ENCODE measurements at places on chromosomes 4 and X. TPM values are rescaled to one million over a fixed set of nuclear protein-coding genes. Genes with fewer than 3 reads are reported as not detected.

RAB9B gene
- total RNA-seq: 33.9 TPM

SPANXB1 gene
- not detected for total RNA-seq

NSG1 gene
- 8.9 TPM for total RNA-seq

STAP1 gene
- total RNA-seq: not detected

GAGE12J gene
- total RNA-seq: not detected

ATP10D gene
- 8.0 TPM for total RNA-seq

STPG2 gene
- 0.43 TPM for total RNA-seq

RWDD4 gene
- total RNA-seq: 15.5 TPM

ARAP2 gene
- 2.8 TPM for total RNA-seq

KIAA0232 gene
- total RNA-seq: 72.1 TPM

ARHGAP36 gene
- total RNA-seq: not detected

PAGE2 gene
- not detected for total RNA-seq

HTT gene
- total RNA-seq: 24.2 TPM

CT83 gene
- not detected for total RNA-seq

BMX gene
- 1.4 TPM for total RNA-seq

TRPC3 gene
- 0.14 TPM for total RNA-seq

TMEM156 gene
- total RNA-seq: not detected

TLR7 gene
- 0.68 TPM for total RNA-seq

Measured in Right ventricle myocardium inferior (tissue), 1 donor.